ENCODE measurements at places on chromosomes 4 and X. TPM values are rescaled to one million over a fixed set of nuclear protein-coding genes. Genes with fewer than 3 reads are reported as not detected.

NR3C2 gene
- 5.2 TPM for total RNA-seq

MID1 gene
- 15.5 TPM for total RNA-seq

CT47B1 gene
- not detected for total RNA-seq

FRAS1 gene
- 23.1 TPM for total RNA-seq

FTSJ1 gene
- total RNA-seq = 77.5 TPM

CXorf49 gene
- not detected for total RNA-seq

TREX2 gene
- 1.4 TPM for total RNA-seq

RAB9A gene
- total RNA-seq = 33.5 TPM

CASK gene
- 31.0 TPM for total RNA-seq

TRIM75 gene
- not detected for total RNA-seq

RNF4 gene
- total RNA-seq = 65.5 TPM

GRCh38 chrX:154717824-154718223, 33.1 kb downstream of the GAB3 start:
- DNase-seq = no peak

DNA sequence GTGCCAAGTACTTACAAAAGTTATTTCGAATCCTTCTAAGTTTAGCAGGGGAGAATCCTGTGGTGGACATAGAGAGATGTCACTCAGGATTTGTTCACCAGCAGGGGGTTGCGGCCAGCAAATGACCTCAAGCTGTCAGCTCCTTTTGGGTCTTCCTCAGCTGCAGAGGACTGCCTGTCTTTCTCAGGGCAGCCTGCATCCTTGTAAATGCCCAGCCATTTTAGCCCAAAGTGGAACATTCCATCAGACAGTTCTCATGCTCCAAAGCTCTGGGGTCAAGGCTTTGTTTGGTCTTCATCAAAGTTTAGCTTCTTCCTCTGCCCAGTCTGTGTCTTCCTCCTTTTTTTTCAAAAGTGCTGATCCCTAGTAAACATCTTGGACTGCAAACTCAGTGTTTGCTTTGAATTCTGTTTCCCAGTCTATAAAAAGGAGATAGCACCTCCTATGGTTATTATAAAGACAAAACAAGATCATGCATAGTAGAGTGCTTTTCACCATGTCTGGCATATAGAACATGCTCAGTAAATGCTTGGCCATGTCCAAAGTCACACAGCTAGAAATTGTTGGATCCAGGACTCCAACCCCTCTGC, 156.4 kb upstream of the GATB start:
- no peak for DNase-seq

DNA sequence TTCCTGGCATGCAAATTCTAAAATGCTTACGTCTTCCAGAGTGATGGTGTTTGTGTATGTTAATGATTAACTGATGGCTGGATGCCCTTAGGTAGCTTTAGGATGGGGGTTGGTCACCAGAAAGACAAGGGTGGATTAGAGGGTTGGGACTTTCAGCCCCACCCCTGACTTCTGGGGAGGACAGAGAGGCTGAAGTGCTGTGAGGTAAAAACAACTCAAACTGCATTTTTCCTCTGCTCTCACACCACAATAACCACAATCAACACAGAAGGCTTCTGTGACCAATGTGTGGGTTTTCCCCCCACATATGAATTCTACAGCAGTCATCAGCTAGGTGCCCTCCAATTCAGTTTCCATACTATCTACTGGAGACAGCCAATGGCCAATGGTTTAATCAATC, 18.7 kb upstream of the DDIT4L start:
- DNase-seq = no peak

GRCh38 chr4:154779362-154779947, 1.6 kb upstream of the RBM46 start:
- DNase-seq = peak; percentile 3

DNA sequence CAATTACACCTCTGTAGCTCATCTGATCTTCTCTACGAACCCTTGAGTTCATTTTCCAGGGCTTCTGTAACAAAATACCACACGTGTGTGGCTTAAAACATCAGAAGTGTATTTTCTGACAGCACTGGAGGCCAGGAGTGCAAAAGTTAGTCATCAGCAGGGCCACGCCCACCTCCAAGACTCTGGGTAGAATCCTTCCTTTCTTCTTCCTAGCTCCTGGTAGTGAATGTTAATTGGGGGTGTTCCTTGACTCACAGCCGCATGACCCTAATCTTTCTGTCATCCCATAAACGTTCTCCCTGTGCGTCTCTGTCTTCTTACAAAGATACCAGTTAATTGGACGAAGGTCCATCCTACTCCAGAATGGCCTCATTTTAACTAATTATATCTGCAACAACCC, 115.0 kb downstream of the TRIML1 start:
- DNase-seq = no peak

DNA sequence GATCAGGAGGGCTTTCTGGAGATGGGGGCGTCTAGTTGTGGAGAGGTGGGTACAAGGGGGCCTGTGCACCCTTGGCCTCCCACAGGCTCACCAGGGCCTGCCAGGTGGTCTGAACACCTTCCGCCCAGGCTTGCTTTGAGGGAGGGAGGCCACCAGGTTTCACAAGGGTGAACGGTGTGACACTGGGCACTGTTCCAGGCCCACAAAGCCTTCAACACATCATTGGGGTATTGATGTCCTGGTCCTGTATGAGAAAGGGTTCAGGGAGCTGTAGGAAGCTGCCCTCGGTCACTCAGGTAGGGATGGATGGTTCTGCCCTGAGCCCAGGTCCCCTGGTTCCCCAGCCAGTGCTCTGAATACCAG, 6.0 kb downstream of the HTRA3 start:
- DNase-seq = no peak

DNA sequence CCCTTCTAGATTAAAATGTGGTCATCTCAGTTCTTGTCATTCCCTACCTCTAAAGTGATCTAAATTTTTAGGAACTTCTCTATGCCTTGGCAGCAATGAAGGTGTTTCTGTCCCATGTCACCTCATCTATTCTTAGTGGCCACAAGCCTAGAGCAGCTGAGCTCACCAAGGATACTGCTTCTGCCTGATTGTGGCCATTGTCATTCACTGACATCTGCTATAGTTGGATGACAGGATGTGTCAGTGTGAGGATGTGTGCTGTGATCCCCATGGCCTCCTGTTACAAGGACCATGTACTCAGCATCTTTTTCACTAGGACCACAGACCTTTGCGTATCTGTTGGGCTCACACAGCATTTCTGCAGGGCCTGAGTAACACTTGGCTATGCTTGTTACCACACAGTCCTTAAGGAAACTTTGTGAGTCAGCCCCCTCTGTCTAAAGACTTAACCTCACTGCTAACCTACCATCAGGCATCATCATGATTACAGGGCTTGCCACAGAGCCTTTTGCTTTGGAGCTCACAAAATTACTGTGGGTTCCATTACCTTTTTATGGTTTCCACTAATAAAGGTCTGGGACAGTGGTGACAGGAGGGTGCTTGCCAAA, 421.0 kb downstream of the ADAM29 start:
- no peak for DNase-seq

DNA sequence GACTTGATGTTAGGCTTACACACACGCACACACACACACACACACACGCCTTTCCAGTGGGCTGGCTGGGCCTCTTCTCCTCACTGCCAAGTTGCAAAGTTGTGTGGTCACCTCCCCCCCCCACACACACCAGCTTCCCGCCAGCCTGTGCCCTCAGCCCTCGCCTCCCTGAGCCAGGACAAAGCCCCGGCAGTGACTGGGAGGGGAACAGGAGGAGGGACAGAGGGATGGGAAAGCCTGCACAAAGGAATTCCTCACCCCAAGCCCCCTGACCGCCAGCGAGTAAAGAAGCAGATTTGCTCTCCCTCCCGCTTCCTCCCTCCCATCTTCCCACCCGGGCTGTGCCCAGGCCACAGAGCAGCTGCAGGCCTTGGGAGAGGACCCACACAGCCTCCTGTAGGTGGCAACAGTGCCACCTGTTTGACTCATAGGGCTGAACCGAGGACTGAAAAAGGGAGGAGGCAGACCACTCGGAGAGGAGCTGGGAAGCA, at the start of gene GDPD2:
GDPD2 (plus strand) TSS at position 464 of the 491 bp plus-strand sequence. CDS start 1,671 bp downstream, outside the sequence.
- no peak for DNase-seq

DNA sequence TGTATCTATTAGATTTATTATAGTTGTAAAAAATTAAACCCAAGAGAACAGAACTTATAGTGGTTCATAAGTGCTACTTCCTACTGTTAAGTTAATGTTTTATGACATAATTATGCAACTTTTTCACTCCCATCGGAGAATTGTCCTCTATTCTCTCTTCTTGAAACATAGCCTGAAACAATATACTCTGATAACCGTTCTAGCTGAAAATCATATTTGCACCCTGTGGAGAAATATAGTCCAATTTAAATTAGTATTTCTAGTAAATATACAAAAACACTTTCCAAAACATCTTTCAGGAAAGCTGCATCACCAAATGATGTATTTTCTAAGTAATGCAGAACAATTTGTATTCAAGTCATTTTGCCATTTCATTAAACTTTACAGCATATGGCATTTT, 586.4 kb downstream of the PRR32 start:
- no peak for DNase-seq

DNA sequence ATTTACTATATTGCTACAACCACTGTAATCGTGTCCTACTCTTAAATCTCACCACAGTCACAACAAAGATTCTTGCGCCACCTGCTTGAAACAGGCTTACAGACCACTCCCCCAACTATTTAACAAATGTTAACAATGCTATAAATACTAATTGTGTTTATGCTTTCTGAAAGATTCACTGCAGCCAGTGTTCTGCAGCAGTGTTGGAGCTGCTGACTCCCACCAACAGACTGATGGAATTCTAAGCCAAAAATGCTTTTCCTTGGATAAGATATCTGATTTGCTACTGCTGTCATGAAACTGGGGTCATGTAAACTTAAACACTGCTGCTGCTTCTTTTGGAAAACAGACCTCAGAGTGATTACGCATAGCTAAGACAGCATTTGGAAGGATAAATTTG, 244.2 kb upstream of the MAB21L2 start:
- no peak for DNase-seq

DNA sequence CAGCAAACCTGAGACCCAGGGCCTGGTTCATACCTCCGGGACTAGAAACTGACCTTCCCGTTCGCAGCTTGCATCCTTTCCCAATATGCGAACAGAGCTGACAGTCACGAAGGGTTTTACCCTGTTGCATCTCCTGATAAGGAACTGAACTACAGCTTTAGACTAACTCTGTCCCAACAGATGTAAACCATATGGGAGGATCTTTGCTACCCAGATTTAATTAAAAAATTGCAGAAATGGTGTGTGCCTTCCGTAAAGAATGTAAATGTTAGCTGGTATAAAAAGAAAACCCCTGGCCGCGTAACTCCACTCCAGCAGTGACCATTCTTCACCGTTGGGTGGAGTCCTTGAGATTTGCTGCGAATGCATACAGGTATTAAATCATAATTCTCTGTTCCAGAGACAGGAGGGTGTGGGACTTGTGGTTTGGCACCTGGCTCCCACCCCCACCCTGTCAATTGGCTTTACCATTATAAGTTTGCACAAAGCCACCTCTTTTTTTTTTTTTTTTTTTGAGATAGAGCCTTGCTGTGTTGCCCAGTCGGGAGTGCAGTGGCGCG, 40.6 kb upstream of the SORCS2 start:
- DNase-seq = no peak

- no peak for DNase-seq
Observed at GRCh38 chrX:15151267-15152186, 118.4 kb downstream of the ASB9 start.

DNA sequence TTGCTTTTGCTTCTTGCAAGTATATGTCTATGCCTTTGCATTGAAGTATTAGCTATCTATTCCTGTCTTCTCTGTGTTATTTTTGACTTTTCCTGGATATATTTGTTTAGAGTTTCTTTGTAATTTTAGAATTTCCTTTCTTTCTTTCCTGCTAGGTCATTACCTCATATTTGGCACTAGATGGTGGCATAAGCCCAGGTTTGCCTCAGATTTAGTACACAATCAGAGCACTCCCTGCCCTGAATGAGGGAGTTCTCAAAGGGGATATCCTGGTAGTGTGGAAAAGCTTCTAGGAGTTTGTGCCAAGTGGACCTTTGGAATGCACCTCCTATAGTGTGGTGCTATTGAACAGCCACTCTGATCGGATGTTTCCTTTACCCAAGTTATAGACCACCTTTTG, 181.6 kb downstream of the UGT8 start:
- DNase-seq = no peak

DNA sequence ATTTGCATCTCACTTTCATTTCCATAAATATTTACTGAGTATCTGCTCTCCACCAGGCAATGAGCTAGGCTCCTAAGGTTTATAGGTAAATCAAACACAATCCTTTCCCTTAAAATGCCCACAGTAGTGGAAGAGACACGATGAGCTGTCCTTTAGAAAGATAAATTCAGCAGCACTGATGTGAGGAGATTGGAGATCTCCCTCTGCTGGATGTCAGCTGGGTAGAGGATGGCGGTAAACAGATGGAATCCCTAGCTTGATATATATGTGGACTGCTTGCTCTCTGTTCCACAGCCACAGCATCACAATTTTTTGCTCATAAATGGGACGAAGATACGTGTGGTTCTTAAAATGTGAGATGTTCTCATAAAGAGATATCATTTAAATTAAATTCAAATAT, 216.4 kb upstream of the RASGEF1B start:
- DNase-seq = no peak

DNA sequence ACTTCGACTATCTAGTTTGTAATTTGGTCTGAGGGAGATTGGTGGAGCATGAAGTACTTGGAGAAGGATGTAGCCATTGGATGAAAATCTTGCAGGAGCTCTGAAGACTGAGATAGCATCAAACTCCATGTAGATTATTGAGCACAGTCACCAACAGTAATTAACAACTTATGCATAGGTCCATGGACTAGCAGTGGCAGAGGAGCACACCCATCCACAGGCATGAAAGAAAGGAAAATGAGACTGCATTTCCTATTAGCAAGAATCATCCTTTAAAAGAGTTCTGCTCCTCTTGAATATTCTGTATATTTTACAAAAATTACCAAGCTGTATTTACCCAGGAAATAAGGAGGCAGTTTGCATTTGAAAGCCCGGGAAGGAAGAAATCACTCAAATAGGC, 529.4 kb upstream of the ACTRT1 start:
- no peak for DNase-seq

DNA sequence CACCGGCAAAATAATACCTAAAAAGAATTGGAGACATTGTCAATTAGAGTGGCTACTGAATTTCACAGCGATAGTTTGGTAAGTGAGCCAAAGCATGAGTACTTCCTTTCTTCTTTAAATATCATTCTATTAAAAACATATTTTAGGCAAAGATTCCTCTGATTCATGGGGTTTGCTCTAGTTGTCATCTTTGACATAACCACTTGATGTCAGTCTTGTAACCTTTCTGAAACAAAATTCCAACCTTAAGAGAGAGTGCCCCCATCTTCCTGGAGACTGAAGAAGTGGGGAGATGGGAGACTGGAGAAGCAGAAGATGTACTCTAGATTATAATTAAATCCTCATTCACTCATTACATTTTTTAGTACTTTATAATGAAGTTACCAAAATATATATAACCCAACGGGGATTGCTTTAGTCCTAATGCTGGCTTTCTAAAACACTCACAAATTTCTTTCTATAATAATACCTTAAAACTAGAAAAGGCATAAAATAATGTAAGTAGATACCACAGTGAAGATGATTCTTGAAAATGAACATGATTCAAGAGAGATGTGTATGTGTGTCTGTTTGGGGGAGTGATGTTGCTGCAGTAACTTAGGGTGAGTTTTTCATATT, 96.4 kb downstream of the EMCN start:
- peak; percentile 47 for DNase-seq

All from glomerular endothelial cell (primary cell).